ENCODE measurements at places on chromosomes 4 and X. TPM values are rescaled to one million over a fixed set of nuclear protein-coding genes. Genes with fewer than 3 reads are reported as not detected.
A peak's percentile ranks its signal among the peaks of the same experiment; 100 is the strongest.

- peaks cover 24% of the 10 kb centered on the region for H3K4me1 ChIP-seq
- no peak overlapping the region for H3K4me3 ChIP-seq
- peaks cover 11% of the 10 kb centered on the region for H3K36me3 ChIP-seq
- H3K27ac ChIP-seq: no peak overlapping the region
- no peak for DNase-seq
- no peaks in the 10 kb centered on the region for H3K27me3 ChIP-seq
Observed at GRCh38 chr4:26105815-26106699, 192.0 kb downstream of the SMIM20 start.

DNA sequence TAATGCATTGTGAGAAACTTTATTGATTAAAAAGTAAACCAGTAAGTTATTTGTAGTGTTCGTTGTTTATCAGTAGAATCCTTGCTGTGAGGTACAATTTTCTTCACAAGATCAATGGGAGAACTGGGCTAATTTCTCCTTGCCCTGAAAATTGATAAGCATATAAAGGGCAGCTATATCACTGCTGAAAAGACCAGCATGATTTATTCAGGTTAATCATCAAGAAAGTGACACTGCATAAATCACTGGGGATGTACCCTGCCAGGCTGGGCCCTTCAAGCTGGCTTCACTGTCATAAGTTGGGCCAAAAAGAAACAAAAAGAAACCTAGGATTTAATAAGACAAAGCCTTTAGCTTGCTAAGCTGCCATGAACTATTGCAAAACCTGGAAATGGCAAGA is 746.7 kb downstream of the STPG2 start:
- no peak overlapping the region for H3K27ac ChIP-seq
- no peaks in the 10 kb centered on the region for H3K27me3 ChIP-seq
- no peaks in the 10 kb centered on the region for H3K4me1 ChIP-seq
- DNase-seq: no peak
- no peaks in the 10 kb centered on the region for H3K36me3 ChIP-seq

DNA sequence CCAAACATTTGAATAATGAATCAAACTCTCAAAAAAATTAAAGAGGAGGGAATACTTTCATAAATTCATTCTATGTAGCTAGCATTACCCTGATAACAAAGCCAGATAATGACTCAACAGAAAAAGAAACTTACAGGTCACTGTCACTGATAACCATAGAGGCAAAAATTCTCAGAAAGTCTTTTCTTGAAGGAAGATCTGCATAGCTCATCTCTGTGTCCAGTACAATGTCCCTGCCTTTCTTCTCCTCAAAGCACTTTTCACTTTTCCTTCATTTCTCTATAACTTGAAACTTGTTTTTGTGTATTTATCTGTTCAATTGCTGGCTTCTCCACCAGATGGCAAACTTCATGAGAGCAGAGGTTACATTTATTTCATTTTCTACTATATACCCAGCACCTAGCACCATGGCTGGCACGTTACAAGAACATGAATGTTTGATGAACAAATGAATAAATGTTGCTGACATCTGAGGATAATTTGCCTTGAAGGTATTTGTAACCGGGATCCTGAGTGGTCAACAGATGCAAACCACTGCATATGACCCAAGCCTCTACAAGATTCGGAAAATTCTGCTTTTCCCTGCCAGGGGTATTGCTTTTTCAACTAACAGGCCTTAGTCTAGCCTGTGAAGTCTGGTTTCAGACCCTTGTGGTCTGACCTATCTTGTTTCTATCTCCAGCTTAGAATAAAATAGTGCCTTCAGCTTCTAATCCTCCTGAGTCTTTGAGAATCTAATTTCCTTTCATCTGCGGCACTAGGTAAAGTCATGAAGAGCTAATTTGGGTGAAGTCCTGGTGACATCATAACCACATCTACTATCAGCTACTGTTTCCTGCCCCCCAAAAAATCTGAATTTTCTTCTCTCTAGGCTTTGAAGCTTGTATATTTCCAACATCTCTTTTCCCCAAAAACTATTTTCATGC is 52.5 kb upstream of the ANTXR2 start:
- peaks cover 51% of the 10 kb centered on the region for H3K4me1 ChIP-seq
- peak overlapping the region; percentile 35 for H3K4me3 ChIP-seq
- H3K27me3 ChIP-seq: no peaks in the 10 kb centered on the region

DNA sequence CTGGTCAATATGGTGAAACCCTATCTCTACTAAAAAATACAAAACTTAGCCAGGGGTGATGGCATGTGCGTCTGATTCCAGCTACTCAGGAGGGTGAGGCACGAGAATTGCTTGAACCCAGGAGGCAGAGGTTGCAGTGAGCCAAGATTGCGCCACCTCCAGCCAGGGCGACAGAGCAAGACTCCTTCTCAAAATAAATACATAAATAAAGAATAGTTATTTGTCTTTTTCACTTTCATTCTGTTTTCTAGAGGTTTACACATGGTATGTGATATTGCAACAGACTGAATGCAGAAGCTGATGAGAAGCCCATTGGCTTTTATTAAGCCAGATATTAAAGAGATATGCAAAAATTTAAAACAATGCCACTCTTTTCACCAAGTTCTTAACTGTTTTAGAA is 8.2 kb downstream of the KLHL15 start:
- no peak for DNase-seq
- H3K27me3 ChIP-seq: no peaks in the 10 kb centered on the region
- H3K4me3 ChIP-seq: no peak overlapping the region
- H3K36me3 ChIP-seq: peaks cover 35% of the 10 kb centered on the region

DNA sequence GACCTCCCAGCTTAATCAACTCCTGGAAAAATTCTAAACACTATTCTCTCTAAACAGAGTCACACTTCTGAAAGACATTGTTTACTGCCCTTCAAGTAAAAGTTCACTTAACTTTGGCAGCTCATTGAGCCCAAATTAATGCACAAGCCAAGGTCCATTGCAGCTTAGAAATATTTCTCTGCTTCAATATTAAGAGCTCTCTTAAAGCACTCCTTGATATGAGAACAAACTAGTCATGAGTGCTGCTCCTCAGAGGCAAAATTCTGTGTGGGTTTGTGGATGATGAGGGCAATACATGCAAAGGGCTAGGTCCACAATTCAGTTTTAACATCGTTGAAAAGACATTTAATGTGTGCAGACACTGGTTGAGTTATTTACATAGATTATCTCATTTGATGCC is 12.8 kb upstream of the FMR1 start:
- H3K27me3 ChIP-seq: no peaks in the 10 kb centered on the region
- H3K27ac ChIP-seq: no peak overlapping the region
- H3K36me3 ChIP-seq: no peaks in the 10 kb centered on the region
- no peak overlapping the region for H3K4me3 ChIP-seq
- DNase-seq: no peak
- peaks cover 3% of the 10 kb centered on the region for H3K4me1 ChIP-seq

GRCh38 chrX:45524805-45525204 is 324.1 kb upstream of the DIPK2B start:
- no peaks in the 10 kb centered on the region for H3K27me3 ChIP-seq
- H3K27ac ChIP-seq: no peak overlapping the region
- H3K36me3 ChIP-seq: no peaks in the 10 kb centered on the region
- no peak overlapping the region for H3K4me3 ChIP-seq
- peaks cover 3% of the 10 kb centered on the region for H3K4me1 ChIP-seq

- H3K27ac ChIP-seq: no peak overlapping the region
- no peaks in the 10 kb centered on the region for H3K4me1 ChIP-seq
- no peak for DNase-seq
- H3K4me3 ChIP-seq: no peak overlapping the region
Observed at GRCh38 chrX:19389227-19389845, 45.6 kb downstream of the PDHA1 start.

- no peaks in the 10 kb centered on the region for H3K4me1 ChIP-seq
- no peaks in the 10 kb centered on the region for H3K36me3 ChIP-seq
- H3K27me3 ChIP-seq: no peaks in the 10 kb centered on the region
- DNase-seq: no peak
- H3K4me3 ChIP-seq: no peak overlapping the region
- no peak overlapping the region for H3K27ac ChIP-seq
Observed at GRCh38 chr4:29079260-29079659, 1640.9 kb upstream of the PCDH7 start.

GRCh38 chr4:118683513-118683912 is 1.7 kb upstream of the METTL14 start:
- DNase-seq: no peak
- peaks cover 11% of the 10 kb centered on the region for H3K4me1 ChIP-seq
- peaks cover 3% of the 10 kb centered on the region for H3K36me3 ChIP-seq

DNA sequence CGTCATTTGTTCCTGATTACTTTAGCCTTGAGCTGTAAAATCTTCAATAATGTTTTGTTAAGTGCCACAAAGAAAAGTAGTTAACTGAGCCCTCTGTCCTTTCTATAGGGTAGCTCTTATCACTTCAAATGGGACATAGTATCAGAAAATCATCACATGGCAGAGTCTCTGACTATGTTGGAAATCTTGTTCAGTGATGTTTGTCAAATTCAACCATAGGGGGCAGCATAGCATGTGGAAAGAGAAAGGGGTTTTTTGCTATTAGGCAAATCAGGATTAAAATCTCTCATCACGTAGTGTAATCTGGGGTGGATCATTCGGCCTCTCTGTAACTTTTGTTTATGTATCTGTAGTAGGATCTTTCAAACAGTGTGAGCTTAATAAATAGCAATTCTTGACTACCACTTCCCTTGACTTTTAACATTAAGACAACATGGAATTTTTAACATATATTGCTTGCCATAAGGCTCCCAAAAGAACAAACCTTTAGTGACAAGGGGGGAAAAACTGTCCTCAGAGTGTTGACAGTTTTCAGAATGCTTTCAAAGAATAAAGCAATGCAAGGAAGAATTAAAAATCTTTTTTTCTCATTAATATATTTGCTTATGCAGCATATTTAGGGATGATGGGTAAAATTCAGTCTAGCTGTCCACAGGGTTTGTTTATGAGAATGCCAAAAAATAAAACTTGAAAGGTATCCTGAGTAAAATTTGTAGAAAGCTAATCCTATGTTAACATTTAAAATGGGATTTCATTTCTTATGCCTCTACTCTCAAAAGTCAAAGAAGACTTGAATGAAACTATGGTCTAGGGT is 127.2 kb downstream of the FBXW7 start:
- H3K27me3 ChIP-seq: no peaks in the 10 kb centered on the region
- peaks cover 16% of the 10 kb centered on the region for H3K36me3 ChIP-seq
- peak; percentile 73 for DNase-seq
- H3K4me3 ChIP-seq: no peak overlapping the region

DNA sequence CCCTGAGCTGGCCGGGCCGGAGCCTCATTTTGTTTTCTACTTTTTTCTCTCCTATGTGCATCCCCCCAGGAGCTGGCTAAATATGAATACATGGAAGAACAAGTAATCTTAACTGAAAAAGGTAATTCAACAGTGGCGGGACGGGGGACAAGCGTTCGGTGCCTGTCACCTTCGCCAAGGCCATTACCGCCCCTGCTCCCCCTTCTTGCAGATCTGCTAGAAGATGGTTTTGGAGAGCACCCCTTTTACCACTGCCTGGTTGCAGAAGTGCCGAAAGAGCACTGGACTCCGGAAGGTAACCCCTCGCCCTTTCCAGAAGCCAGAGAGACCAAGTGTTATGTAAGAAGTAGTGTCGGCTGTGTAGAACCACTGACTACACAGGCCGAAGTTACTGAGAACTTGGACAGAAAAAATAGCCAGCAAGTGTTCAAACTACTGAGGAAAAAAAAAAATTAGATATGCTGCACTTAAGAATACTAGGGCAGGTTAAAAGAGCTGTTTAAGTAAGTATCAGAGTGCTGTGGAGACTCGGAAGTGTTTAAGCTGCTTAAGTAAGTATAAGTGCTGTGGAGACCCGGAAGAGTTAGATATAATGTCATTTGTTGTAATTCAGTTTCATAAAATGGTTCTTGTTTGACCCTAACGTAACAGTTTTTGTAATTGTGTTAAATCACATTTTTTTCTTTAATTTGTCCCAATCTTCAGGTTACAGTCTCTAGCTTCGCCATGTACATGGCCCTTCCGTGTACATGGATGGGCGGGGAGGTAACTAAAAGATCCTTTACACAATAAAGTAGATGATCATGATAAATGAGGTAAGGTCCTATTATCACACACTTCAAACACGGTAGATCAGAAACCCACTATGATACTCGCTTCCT is 856 bp downstream of the SAT1 start:
- DNase-seq: peak; percentile 73
- peak overlapping the region; percentile 95 for H3K4me3 ChIP-seq
- H3K27ac ChIP-seq: peak overlapping the region; percentile 91
- no peaks in the 10 kb centered on the region for H3K27me3 ChIP-seq

- DNase-seq: no peak
- H3K4me3 ChIP-seq: no peak overlapping the region
- no peaks in the 10 kb centered on the region for H3K27me3 ChIP-seq
- H3K36me3 ChIP-seq: no peaks in the 10 kb centered on the region
- no peak overlapping the region for H3K27ac ChIP-seq
Observed at GRCh38 chr4:5774416-5775036, 63.5 kb downstream of the EVC start.

- no peaks in the 10 kb centered on the region for H3K36me3 ChIP-seq
- DNase-seq: no peak
- no peak overlapping the region for H3K4me3 ChIP-seq
Observed at GRCh38 chr4:111807576-111807975, 337.7 kb upstream of the FAM241A start.

- peaks cover 18% of the 10 kb centered on the region for H3K27me3 ChIP-seq
- H3K36me3 ChIP-seq: no peaks in the 10 kb centered on the region
- H3K27ac ChIP-seq: no peak overlapping the region
- H3K4me1 ChIP-seq: no peaks in the 10 kb centered on the region
- DNase-seq: no peak
- no peak overlapping the region for H3K4me3 ChIP-seq
Observed at GRCh38 chr4:5982156-5982973, 35.9 kb downstream of the C4orf50 start.

DNA sequence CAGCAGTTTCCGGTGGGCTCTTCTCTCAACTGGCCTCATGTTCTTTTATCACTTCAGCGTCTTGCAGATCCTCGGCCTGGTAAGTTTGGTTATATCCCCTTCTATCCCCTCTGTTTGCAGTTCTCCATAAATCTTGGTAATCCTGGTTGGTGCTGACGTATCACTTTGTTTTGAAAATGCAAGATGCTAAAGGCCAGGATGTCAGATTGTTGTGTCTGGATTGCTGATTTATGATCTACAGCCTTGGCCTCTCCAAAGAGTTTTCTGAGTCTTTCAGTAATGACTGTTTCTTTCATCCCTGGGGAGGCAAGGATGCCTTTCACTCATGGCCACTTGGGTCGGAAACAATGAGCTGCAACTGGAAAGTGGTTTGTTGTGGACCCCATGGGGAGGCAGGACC is 146.4 kb downstream of the AMMECR1 start:
- H3K27ac ChIP-seq: no peak overlapping the region
- no peaks in the 10 kb centered on the region for H3K27me3 ChIP-seq
- DNase-seq: no peak
- peaks cover 10% of the 10 kb centered on the region for H3K36me3 ChIP-seq

GRCh38 chr4:183611210-183611830 is 47.7 kb downstream of the RWDD4 start:
- H3K4me1 ChIP-seq: no peaks in the 10 kb centered on the region
- H3K27ac ChIP-seq: no peak overlapping the region
- no peak overlapping the region for H3K4me3 ChIP-seq
- no peaks in the 10 kb centered on the region for H3K36me3 ChIP-seq
- peaks cover 9% of the 10 kb centered on the region for H3K27me3 ChIP-seq
- no peak for DNase-seq

GRCh38 chr4:10781805-10782204 is 97.2 kb upstream of the CLNK start:
- no peaks in the 10 kb centered on the region for H3K27me3 ChIP-seq
- DNase-seq: no peak
- H3K27ac ChIP-seq: peak overlapping the region; percentile 6
- H3K4me1 ChIP-seq: peaks cover 19% of the 10 kb centered on the region
- H3K4me3 ChIP-seq: no peak overlapping the region

GRCh38 chr4:26822546-26822945 is 38.1 kb upstream of the STIM2 start:
- H3K27me3 ChIP-seq: no peaks in the 10 kb centered on the region
- H3K36me3 ChIP-seq: peaks cover 12% of the 10 kb centered on the region
- H3K27ac ChIP-seq: no peak overlapping the region

The UGT2A1 gene
- total RNA-seq: not detected

The SMIM31 gene
- not detected for total RNA-seq

The POLN gene
- 2.3 TPM for total RNA-seq

The REELD1 gene
- not detected for total RNA-seq

The PAGE5 gene
- total RNA-seq: not detected

The BTC gene
- total RNA-seq: not detected
